Cardiac muscle cell (in vitro differentiated cells and primary cell): ENCODE measurements at places on chromosomes 11 and 22.

DNA sequence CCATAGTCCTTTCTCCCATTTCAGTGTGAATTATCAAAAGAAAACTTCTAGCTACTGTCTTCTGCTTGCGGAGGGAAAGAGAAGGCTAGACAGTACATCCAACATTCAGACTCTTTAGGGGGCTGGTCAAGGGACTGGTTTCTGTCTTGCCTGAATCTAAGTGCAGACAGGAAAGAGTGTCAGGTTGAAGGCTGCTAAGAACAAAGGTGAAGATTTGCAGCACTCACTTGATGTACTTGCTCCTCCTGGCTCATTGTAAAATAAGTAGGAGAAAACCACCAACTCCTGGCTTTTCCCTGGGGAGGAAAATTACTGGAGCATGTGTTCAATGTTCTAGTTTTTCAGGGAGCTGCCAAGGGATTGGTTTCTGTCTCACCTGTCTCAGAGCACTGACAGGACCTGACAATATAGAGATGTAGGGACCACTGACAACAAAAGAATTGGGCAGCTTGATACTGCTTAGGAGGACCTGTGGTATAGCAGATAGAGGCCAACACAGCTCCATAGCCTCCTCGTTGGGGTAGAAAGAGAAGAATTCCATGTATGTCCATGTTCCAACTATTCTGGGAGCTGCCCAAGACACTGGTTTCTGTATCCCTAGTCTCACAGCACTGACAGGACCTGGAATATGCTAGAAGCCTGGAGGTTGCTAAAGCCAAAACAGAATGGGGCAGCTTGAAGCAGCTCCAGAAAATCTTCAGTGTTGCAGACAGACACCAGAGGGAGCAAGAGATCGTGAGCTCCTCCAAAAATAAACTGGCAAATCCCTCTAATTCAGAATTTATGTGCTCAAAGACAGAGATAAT lies 39.7 kb upstream of the MMP12 start:
- DNase-seq = peak; percentile 68

DNA sequence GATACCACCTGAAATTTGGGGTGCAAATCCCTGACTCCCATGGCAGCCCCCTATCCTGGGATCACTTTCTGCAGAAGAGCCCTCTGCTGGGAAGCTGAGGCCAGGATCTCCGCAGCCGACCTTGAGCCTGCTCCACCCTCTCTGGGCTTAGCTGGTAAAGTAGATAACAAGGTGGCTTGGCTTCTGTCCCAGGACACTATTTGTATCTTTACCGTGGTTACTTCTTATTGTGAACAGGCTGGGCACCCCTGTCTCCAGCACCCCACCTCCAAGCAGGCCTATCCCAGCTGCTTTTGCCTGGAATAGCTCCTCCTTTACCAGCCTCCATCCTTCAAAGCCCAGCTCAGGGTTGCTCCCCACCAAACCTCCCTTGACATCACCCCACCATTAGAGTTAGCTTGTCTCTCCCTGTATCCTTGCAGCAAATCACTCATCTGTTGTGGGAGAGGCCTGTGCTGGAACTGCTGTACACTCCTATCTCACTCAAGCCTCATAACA lies 35.2 kb upstream of the P2RY2 start:
- DNase-seq = peak; percentile 31

DNA sequence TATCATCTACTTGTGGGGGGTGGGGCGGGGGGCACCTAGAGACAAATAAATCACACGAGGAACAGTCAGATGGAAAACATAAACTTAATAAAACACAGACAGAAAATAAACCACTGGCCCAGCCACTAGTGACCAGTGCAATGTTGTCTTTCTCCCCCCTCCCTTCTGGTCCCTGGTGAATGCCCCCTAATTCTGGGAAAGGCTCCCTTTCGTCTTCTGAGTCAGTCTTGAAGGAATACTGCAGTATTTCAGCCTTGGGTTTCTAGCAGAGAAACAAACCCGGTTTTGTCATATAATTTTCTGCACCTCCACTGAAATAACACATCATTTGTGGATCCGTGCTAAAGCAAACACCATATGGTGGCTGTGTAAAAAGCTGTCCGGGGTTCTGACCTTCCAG lies 101.7 kb downstream of the ABTB2 start:
- DNase-seq = no peak

DNA sequence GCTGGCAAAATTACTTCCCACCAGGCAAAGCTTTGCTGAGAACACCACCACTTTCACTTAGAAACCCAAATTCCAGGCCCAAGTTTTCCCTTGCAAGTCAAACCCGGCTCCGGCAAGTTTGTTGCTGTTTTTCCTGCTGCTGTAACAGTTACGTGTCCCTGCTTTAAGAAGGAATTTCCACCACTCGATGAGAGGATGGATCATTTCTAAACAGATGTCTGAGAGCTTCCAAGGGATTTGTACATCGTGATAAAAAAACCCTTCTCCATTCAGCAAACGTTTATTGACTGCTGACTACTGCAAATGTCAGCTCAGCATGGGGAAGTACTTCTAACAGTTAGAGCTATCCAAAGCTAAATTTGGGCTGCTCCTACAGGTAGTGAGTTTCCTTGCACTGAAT lies 19.7 kb downstream of the P2RX3 start:
- no peak for DNase-seq

DNA sequence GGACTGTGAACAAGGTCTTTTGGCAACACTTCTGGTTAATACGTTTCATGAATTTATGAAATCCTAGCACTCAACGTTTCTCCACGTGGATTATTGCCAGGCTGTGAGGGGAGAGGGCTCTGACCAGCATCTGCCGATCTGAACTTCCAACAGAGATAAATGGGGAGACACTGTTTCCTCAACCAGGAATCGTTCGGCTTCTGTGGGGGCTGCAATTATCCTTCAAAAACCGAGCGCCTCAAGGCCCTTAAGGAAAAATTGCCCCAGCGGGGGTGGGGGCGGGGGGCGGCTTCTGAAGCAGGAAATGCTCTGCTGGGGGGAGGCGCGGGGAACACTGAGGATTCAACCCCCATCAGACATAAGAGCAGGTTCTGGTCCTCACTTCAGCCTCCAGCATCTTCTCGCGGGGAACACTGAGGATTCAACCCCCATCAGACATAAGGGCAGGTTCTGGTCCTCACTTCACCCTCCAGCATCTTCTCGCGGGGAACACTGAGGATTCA lies 155.6 kb downstream of the BRD1 start:
- no peak for DNase-seq

DNA sequence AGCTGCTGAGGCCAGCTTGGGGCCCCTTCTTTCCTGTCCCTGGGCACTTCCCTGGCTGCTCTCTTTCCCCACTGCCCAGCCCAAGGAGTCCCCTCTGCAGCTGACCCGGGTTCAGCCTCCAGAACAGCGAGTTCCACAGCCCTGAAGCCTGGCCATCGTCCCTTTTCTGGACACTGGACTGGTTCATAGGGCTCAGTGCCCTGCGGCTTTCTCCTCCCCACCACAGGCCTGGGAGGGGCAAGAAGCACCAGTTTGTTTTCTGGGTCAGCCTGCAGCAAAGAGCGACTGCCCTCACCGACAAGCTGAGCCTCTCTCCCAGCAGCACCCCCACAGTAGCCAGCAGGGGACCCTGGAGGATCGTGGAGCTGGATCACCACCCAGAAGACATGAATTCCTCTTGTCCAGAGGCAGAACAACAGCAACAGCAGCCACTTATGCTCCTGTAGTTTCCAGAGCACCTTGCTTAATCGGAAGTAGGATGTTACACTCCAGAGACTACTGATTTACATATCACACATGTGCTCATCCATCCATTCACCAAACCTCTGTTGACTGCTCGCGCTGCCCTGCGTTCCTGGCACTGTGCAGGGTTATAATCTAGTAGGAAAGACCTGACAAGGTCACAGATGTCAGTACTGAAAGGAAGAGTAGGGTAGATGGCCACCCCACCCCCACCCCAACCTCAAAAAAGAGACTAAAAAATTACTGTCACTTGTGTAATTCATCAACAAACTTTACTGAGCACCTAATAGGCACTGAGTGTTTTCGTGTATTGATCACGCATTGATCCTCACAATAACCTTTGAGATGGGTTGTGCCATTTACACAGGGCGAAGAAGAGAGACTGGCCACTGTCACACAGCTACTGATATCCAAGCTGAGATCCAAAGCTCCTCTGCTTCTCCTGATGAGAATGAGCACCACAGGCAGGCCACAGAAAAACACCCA lies 13.0 kb upstream of the CXCR5 start:
- peak; percentile 24 for DNase-seq

DNA sequence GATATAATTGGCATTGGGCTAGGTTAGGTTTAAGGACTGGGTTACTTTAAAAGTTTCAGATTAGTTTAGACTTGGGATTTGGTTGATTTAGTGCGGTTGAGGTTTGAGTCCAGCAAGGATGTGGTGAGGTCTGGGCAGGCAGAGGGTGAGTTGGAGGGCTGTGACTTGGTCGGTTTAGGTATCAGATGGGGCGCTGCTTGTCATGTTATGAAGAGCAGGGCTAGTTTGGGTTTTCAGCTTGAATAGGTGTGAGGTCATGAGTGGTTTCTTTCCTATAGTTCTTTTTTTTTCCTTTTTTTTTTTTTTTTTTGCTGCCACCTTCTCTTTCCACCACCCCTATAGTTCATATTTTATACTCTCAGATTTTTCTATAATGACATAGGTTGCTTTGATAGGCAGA lies 4.8 kb downstream of the CLCF1 start:
- DNase-seq = no peak
